RWPE2 (cell line): ENCODE measurements at places on chromosomes 2 and 18.
A peak's percentile ranks its signal among the peaks of the same experiment; 100 is the strongest.

GRCh38 chr2:240834377-240834975 lies 14.5 kb upstream of the KIF1A start:
- H3K27me3 ChIP-seq, result peaks cover 20% of the 10 kb centered on the region
- DNase-seq, result no peak
- H3K36me3 ChIP-seq, result no peaks in the 10 kb centered on the region
- H3K4me1 ChIP-seq, result no peaks in the 10 kb centered on the region
- H3K27ac ChIP-seq, result no peak overlapping the region

GRCh38 chr2:68784188-68784587 lies 49.6 kb downstream of the ARHGAP25 start:
- no peaks in the 10 kb centered on the region for H3K4me1 ChIP-seq
- H3K27ac ChIP-seq, result no peak overlapping the region
- no peaks in the 10 kb centered on the region for H3K36me3 ChIP-seq
- no peaks in the 10 kb centered on the region for H3K27me3 ChIP-seq
- no peak for DNase-seq

GRCh38 chr2:233112776-233113452 lies 52.8 kb downstream of the INPP5D start:
- no peaks in the 10 kb centered on the region for H3K36me3 ChIP-seq
- no peak overlapping the region for H3K27ac ChIP-seq
- H3K4me3 ChIP-seq, result no peak overlapping the region

GRCh38 chr18:11880586-11881304 lies 27.4 kb downstream of the MPPE1 start:
- DNase-seq, result no peak
- no peak overlapping the region for H3K27ac ChIP-seq
- peaks cover 4% of the 10 kb centered on the region; the same call in 1 of the 2 replicates for H3K36me3 ChIP-seq
- no peaks in the 10 kb centered on the region for H3K27me3 ChIP-seq
- H3K4me1 ChIP-seq, result no peaks in the 10 kb centered on the region

DNA sequence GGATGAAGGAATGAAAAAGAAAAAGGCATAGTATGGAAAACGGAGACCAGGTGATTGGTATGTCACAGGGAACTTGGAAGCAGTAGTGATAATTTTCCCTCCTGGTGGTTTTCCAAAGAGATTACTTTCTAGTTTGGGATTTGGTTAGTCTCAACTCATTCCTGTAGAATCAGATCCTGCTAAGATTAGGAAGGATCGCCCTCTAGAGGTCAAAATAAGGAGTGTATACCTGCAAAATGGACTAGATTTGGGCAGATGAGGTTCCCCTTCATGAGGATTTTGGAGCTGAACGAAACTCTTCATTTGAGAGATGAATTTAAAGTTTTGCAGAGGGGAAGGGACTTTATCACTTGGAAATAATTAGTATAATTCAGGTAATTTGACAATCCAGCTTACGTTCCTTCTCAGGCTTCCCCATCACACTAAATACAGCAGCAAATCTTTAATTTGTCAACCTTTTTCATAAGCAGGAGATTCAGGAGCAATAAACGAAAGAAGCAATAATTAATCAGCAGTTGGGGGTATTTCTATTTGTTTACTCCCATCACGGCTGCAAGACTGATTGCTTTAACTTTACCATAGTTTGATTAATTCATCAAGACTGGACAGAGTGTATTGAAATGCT lies 65.2 kb downstream of the CCDC195 start:
- no peak for DNase-seq
- H3K4me3 ChIP-seq, result no peak overlapping the region
- H3K27me3 ChIP-seq, result no peaks in the 10 kb centered on the region

GRCh38 chr2:238106339-238106697 lies 6.2 kb downstream of the ESPNL start:
- no peak overlapping the region for H3K27ac ChIP-seq
- no peaks in the 10 kb centered on the region for H3K4me1 ChIP-seq
- peak; percentile 59 for DNase-seq
- H3K36me3 ChIP-seq, result no peaks in the 10 kb centered on the region
- H3K4me3 ChIP-seq, result no peak overlapping the region

- H3K36me3 ChIP-seq, result peaks cover 86% of the 10 kb centered on the region
- no peak for DNase-seq
- H3K27me3 ChIP-seq, result no peaks in the 10 kb centered on the region
- peaks cover 60% of the 10 kb centered on the region for H3K4me1 ChIP-seq
- H3K4me3 ChIP-seq, result no peak overlapping the region
- H3K27ac ChIP-seq, result peak overlapping the region; percentile 80
Measured at GRCh38 chr2:226763320-226763719, 36.3 kb downstream of the IRS1 start.

DNA sequence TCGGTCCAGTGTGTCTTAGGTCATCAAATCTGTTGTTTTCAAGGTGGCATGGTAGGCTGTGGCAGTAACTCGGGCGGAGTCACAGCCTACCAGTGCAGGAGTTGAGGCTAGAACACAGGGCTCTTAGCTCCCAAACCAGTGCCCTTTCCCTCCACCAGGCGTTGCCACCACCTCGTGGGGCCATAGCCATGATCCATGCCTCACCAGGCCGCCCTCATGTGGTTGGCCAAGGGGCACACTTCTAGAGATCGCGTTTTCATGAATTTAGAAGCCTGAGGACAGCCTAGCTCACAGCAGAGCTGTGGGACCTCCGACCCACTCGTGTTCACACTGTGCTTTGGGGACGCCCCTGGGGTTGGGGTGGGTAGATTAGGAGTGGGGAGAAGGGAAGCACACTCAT lies 10.6 kb downstream of the SEC11C start:
- no peak overlapping the region for H3K4me3 ChIP-seq
- H3K27me3 ChIP-seq, result no peaks in the 10 kb centered on the region
- H3K36me3 ChIP-seq, result peaks cover 9% of the 10 kb centered on the region
- no peak for DNase-seq
- no peak overlapping the region for H3K27ac ChIP-seq

- H3K27ac ChIP-seq, result peak overlapping the region; percentile 69
- H3K36me3 ChIP-seq, result no peaks in the 10 kb centered on the region
- peaks cover 22% of the 10 kb centered on the region for H3K4me1 ChIP-seq
- H3K4me3 ChIP-seq, result no peak overlapping the region
- no peaks in the 10 kb centered on the region for H3K27me3 ChIP-seq
Measured at GRCh38 chr2:45675263-45675812, 23.9 kb downstream of the PRKCE start.

DNA sequence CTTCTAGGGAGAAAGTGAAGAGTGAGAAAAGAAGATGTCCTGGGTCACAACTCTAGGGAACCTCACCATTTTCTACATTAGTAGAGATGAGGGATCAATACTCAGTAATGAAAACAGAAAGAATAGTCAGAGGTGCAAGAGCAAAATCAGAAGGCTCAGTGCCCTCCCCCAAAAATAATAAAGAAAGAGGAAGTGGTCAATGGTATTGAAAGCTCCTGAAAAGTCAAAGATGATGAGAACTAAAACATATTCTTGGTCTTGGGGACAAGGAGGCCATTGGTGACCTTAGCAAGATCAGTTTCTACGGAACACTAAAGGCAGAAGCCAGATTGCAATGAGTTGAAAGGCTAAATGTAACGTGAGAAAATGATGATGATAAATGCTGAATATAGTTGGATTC lies 24.5 kb upstream of the MYO1B start:
- H3K4me3 ChIP-seq, result no peak overlapping the region
- no peaks in the 10 kb centered on the region for H3K36me3 ChIP-seq
- peak overlapping the region; percentile 96 for H3K27ac ChIP-seq
- no peaks in the 10 kb centered on the region for H3K27me3 ChIP-seq

GRCh38 chr18:79733135-79733701 lies 53.6 kb downstream of the CTDP1 start:
- H3K27ac ChIP-seq, result no peak overlapping the region
- no peak overlapping the region for H3K4me3 ChIP-seq
- H3K36me3 ChIP-seq, result peaks cover 36% of the 10 kb centered on the region
- no peaks in the 10 kb centered on the region for H3K4me1 ChIP-seq
- no peaks in the 10 kb centered on the region for H3K27me3 ChIP-seq
- no peak for DNase-seq

DNA sequence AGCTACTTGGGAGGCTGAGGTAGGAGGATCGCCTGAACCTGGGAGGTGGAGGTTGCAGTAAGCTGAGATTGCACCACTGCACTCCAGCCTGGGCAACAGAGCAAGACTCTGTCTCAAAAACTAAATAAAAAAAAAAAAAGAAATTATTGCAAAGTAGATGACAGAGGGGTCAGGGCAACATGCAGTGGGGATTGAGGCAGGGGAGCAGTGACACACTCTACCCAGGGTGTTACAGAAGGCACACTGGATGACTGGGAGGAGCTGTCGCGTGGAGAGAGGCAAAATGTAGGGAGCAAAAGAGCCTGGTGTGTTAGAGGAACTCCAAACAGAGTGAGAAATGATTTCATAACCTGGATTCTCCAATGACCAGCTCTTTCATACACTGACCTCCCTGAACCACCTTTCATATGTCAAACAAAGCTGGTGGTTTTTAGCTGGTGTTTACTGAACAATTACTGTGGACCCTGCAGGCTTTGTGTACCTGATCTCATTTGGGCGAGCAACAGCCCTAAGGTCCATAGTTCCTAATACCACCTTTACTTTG lies 22.1 kb downstream of the FBXO41 start:
- H3K4me1 ChIP-seq, result no peaks in the 10 kb centered on the region
- no peaks in the 10 kb centered on the region for H3K36me3 ChIP-seq
- H3K27me3 ChIP-seq, result no peaks in the 10 kb centered on the region
- no peak overlapping the region for H3K4me3 ChIP-seq
- no peak for DNase-seq
